AG04449 (cell line): ENCODE measurements at places on chromosomes 5 and 9.
A peak's percentile ranks its signal among the peaks of the same experiment; 100 is the strongest.

DNA sequence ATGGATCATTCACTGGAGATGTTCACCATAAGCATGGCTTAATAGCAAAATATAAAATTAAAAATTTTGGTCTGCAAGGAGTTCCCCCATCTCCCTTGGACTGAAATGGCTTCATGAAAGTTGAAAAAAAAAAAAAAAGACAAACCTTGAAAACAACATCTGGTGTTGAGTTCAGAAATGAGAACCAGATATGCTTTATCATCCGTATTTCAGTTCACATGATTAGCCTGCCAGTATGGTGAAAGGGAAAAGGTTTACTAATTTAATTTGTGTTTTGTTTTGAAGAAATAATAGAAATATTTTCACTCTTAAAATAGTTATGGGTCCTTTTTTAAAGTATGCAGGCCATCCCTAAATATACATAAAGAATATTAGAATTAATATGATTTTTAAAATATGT lies 67.8 kb downstream of the TMEM167A start:
- DNase-seq = no peak

- no peak for DNase-seq
These were observed 6.9 kb downstream of the IL17B start for GRCh38 chr5:149372076-149372795.

GRCh38 chr5:153617190-153617589 lies 126.7 kb downstream of the GRIA1 start:
- DNase-seq = peak; percentile 21

DNA sequence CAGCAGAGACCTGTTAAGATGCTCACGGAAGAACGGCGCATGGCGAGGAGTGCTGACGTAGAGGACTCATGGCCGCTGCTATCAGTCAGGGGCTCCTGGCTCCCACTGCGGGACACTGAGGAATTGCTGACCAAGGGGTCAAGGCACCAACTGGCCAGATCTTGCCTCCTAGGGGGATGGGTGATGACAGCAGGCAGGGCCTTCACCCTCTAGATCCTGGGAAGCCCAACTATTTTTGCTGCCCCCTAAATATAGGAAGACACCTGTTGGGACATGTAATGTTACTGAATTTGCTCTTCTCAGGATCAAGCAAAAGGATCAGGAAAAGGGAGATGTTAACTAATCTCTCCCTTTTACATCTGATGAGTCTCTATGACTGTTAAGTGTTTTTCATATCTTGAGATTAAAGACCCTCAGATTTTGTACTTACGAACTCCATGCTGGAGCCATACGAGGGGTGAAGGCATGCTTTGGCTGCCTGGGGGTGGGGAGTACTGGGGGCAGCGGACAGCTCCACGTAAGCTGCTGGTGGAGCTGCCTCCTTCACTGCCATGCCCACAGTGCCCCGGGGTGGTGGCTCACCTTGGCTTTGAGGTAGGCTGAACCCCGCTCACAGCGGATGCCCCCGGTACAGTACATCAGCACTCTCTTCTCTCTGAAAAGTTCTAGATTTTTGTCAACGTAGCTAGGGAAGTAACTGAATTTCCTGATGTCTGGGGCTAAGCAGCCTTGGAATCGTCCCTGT lies 28.1 kb downstream of the TSTD2 start:
- DNase-seq = no peak

- DNase-seq = no peak
These were observed 22.5 kb downstream of the MUSK start for GRCh38 chr9:110691002-110691549.

GRCh38 chr5:172336264-172336663 lies 52.7 kb upstream of the UBTD2 start:
- no peak for DNase-seq

- DNase-seq = no peak
These were observed 96.7 kb upstream of the CHD1 start for GRCh38 chr5:99025298-99026045.

- no peak for DNase-seq
These were observed 51.3 kb upstream of the SLC30A5 start for GRCh38 chr5:69042500-69042899.

DNA sequence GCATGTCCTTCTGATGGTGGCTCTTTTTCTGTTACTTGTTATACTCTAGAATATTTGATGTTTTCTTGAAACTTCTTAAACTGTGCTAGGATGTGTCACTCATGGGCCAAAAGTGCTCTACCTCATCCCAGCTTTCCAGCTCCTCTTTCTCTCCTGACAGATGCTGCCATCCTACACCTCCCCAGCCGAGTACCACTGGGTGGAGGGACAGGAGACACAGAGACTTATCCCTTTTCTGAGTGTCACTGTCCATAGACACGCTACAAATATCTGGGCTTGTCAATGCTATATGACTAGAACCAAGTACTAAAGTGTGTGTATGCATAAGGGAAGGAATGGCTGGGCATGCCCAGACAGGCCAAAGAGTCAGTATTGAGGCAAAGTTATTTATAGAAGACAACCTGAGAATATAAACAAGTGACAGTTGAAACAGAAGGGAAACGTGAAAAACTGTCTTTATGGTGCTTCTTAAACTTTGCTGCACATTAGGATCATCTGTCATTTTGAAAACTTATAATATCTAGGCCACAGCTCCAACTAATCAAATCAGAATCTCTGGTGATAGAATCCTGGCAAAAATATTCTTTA lies 188.0 kb downstream of the CARTPT start:
- DNase-seq = no peak

DNA sequence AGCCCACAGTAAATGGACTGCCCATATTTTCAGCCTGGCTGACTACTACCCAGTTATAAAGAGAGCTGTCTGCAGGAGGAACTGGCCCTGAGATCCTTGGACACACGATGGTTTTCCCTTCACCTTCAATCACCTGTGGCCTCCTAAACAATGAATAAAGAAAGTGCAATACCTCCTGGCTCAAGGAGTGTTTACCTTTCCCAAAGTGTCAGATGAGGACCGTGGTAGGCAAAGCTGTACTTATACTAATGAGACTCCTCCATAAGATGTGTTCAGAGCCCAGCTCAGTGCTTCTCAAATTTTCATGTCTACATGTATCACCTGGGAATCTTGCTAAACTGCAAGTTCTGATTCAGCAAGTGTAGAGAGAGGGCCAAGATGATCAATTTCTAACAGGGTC lies 284.5 kb upstream of the VLDLR start:
- DNase-seq = no peak

- no peak for DNase-seq
These were observed 374.9 kb downstream of the TLE1 start for GRCh38 chr9:81314490-81314889.

DNA sequence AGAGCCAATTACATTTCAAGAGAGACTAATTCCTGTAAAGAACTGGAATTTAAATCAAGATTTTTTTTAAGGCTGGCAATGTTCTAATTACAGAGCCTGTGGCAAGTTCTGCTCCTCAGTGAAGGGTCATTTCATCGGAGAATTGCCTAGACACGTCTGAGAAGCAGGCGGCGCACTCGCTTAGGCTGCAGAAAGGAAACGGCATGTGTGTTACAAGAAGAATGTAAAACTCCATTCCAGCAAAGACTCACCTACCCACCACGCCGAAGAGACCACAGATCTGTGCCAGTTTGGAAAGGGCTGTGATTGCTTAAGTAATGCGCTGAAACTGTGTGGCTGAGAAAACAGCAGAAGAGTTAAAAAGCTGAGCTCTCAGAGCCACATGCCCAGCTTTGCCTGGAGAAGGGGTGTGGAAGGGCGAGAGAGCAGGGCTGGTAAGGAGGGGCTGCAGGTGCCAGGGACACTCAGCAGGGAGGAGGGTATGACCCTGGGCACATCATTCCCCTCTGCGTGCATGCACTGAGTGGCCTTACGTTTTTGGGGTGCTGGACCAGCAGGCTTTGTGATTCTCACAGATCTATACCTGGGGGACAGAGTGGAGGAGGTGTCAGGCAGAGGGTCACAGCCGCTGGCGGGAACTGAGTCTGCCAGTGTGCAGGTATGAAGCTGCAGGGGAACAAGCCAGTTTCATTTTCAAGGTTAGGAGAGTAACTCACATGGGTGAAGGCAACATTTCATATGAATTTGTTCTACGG lies 17.8 kb upstream of the SLC25A51 start:
- no peak for DNase-seq

- DNase-seq = no peak
These were observed 98.6 kb upstream of the ADAMTS19 start for GRCh38 chr5:129361441-129362025.

DNA sequence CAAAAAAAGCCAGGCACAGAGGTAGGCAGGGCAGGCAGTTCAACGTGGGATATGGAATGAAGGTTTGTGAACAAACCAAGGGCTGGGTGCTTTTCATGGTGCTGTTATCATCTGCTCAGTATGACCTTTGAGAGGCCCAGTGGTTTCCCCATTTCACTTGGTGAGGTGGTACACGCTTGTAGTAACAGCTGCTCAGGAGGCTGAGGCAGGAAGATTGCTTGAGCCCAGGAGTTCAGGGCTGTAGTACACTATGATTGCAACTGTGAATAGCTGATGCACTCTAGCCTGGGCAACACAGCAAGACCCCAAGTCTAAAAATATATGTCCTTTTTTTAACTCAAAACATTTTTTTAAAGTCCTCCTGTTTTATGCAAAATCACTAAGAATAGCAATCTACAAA lies 174.8 kb downstream of the ENC1 start:
- no peak for DNase-seq

GRCh38 chr5:175463641-175464040 lies 14.7 kb upstream of the SFXN1 start:
- no peak for DNase-seq
